HAP-1 (cell line): ENCODE measurements at places on chromosomes 2 and 18.

- peak; percentile 84 for DNase-seq
These were observed 115.1 kb downstream of the DTNB start for GRCh38 chr2:25558262-25558661.

DNA sequence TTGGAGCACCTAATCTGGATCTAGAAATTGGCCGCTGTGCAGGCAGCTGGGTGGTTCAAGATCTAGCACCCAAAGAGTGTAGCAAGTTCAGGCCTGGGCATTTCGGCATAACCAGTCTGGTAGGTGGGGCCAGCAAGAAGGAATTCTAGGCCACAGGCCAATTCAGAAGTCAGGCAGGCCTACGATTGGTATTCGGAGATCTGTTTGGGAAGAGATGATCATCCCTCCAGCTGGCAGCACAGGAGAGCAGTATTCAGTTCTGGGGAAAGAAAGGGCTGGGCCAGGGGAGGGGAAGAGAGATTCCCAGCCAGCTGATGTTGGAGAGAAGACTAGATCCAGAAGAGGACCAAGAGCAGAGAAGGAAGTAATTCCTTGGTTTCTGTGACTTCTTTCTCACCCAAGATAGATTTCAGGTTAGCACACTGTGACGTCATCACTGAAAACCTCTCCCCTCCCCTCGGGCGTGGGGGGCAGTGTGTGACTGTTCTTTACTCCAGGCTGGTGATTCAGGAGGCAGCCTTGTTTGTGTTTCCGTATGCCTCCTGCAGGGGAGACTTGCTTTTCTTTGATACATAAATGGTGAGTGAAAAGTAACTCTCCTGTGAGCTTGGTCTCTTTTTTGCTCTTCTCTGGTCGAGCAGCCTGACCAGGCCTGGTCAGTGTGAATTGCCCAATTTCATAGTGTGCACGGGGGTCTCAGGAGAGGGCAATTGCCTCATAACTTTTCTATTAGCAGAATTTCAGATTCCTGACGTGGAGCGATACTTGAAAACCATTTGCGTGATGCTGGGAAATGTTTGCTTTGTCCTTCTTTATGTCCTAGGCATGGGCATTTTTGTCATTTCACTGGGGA, 61.1 kb downstream of the MEIS1 start:
- DNase-seq: peak; percentile 12

GRCh38 chr2:128053331-128053730, 25.5 kb upstream of the SAP130 start:
- no peak for DNase-seq

GRCh38 chr18:13433685-13434084, 215.1 kb downstream of the LDLRAD4 start:
- DNase-seq: no peak

- no peak for DNase-seq
These were observed 124.0 kb downstream of the MDH1 start for GRCh38 chr2:63712748-63713147.

DNA sequence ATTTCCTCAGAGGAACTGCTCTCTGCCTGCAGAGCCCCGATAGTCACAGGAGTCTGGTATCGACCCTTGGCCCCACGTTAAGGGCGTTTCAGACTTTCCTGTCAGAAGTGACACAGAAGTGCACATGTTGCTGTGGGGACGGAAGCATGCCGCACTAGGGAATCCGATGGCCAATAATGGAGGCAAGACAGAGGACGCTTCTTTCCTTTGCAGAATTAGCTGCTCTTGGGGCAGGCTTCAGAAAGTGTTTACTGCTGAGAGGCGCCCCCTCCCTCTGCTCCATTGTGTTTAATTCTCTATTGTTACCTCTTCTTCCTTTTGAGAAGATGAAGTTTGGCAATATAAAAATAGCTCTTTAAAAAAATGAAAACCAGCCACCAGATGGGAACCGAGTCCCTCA, 118.6 kb upstream of the EML6 start:
- no peak for DNase-seq

DNA sequence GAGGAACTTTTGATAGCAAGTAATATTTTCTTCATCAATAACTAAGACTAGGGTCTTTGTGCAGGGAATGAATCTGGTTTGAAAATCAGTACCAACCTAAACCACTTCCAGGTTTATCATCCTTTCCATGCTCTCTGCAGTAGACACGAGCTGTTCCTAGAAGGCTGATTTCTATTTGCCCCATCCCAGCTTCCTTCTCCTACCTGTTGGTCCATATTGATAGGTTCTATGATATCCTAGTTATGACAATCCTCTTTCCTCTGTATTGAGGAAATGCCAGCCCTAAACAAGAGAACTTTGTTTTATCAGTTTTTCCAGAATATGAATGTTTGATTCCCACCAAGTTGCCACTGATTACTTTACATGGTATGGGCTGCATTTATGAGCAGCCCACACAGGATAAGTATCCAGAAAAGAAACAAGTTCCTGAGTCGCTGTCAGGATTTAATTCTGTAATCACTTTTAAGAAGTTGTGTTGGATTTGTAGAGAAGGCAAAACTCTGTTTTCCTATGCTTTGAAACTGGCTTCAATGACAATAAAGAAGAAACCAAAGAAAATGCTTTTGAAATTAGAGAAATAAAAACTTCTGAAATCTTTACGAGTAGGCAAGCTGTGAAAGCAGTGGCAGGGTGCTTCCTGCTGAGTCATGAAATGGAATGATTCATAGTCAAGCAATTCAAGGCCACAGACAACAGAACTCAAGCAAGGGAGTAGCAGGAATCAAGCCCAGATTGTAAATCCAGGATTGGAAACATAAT, 37.3 kb upstream of the TANK start:
- DNase-seq: no peak

- DNase-seq: no peak
These were observed 110.4 kb upstream of the SCN1A start for GRCh38 chr2:166238176-166238575.

- peak; percentile 43 for DNase-seq
These were observed 74.4 kb downstream of the MEIS1 start for GRCh38 chr2:66509326-66509811.

DNA sequence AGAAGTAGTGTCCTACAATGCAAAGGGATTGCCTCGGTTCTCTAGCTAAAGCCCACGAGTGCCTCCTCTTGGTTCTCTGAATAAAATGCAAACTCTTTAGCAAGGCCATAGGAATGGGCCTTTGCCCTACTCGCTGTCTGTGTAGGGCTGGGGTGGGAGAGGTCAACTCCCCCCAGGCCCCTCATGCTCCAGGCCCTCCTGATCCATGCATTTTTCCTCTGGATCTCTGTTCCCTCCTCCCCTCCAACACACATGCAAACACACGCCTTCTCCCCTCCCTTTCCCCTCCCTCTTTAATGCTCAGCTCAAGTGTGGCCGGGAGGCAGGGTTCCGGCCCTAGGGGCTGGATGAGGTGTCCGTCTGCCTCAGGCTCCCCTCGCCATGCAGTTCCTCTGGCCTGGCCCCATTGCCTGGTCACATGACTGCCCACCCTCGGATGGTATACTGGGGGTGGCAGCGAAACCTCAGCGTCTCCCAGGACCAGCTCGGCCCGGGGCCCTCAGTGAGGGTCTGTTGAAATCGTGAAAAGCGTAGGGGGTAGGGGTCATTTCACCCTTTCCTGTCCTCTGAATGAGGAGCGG, 14.9 kb upstream of the KLF11 start:
- no peak for DNase-seq

GRCh38 chr2:119026890-119027289, 84.9 kb downstream of the MARCO start:
- DNase-seq: no peak

- no peak for DNase-seq
These were observed 394.2 kb downstream of the CDH19 start for GRCh38 chr18:66209656-66210055.

- no peak for DNase-seq
These were observed 72.8 kb downstream of the LPIN1 start for GRCh38 chr2:11819235-11819729.

- no peak for DNase-seq
These were observed 254.0 kb downstream of the MEIS1 start for GRCh38 chr2:66688951-66689350.

- no peak for DNase-seq
These were observed 259.6 kb downstream of the SS18 start for GRCh38 chr18:25830787-25831186.

DNA sequence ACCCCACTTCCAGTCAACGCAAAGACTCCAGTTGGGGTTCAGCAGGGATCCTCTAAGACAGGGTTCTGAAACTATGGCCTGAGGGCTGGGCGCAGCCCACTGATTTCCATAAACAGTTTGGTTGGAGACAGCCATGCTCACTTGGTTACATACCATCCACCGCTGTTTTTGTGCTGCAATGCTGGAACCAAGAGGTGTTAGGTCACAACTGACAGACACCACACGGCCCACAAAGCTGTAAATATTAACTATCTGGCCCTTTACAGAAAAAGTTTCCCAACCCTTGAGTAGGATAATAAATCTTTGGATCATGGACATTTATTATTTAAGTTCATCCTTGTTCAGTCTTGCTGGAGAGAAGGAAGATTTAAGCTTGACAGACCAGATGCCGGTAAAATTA, 8.4 kb upstream of the CD226 start:
- no peak for DNase-seq

- no peak for DNase-seq
These were observed 408.9 kb upstream of the LRATD1 start for GRCh38 chr2:14223576-14223975.

- DNase-seq: peak; percentile 83
These were observed 466.0 kb downstream of the RIT2 start for GRCh38 chr18:42649331-42650035.

- DNase-seq: no peak
These were observed 459.8 kb upstream of the SLC14A2 start for GRCh38 chr18:45155526-45155925.

DNA sequence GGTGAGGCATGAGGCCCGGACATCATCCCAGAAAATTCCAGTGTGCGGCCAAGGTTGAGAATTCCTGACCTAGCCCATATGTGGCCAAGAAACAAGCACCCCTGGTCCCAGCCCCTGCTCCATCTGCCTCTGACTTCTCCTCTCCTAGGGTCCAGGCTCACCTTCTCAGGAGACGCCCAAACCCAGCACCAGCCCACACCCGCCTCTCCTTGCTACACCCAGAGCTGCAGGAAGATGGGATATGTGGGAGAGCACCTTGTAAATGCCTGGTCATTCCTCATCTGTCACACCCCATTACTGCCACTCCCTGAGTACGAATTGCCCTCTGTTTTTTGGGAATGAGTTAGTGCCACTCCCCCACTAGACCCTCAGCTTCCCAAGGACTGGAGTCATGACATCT, 7.3 kb upstream of the ATP6V1B1 start:
- no peak for DNase-seq

- no peak for DNase-seq
These were observed 86.0 kb upstream of the ITGA4 start for GRCh38 chr2:181371195-181371594.

DNA sequence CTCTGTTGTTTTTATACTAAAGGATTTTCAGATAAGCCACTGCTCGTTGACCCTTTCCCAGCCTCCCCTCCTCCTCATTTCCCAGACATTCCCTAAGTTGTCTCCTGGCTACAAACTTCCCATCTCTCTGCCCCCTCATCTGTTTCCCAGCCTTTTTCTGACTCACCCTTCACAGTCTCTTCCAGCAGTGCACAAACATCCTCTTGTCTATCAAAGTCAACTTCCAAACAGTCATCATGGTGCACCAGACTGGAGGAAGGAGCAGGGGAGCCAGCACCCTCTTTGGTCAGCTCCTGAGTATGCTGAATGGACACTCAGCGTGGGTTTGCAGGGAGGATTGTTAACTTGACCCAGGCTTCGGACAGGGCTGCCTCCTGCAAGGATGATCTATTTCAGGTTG, 26.6 kb upstream of the SPRED2 start:
- no peak for DNase-seq

DNA sequence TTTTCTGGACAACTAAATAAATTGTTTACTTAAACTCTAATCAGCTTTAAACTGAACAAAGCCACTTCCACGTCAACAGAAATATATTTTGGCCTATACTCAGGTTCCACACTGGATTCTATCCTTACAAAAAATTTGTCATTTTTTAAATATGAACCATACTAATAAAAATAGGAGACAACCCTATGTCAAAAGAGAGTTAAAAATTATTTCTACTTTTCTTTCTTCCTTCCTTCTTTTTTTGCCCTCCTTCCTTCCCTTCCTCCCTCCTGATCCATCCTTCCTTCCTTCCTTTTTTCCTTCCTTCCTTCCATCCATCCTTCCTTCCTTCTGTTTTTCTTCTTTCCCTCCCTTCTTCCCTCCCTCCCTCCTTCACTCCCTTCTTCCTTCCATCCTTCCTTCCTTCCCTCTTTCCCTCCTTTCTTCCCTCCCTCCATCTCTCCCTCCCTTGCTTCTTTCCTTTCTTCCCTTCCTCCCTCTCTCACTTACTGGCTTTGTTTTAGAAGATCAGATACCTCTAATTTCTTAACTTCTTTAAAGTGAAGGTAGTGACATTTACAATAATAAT, 1444.9 kb downstream of the DPP10 start:
- DNase-seq: no peak

DNA sequence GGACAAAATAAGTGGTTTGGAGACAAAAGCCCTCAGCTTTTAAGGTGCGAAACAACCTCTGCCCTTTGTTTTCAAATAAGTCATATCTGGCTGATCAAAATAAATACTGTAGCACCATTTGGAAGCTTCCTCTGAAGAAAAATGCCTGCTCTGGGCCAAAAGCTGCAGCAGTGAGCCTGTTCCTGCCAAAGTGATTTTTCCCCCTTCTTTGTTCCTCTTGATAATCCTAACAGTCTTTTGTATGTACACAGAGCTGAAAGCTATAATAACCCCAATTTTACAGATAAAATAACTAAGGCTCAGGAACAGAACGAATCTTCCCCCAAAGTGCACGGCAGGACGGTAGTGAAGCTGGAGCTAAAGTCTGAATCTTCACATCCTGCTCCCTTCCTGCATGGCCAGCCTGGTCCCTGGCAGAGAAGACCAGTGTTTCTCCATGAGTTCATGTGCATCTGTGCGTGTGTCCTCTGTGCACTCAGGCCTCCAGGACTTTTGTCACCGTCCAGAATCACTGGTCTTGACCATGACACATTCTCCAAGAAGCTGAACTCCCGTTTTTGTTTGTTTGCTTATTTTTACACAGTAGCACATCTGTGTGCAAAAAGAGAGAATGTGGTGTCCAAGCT, 2114.1 kb upstream of the PIK3C3 start:
- no peak for DNase-seq

- no peak for DNase-seq
These were observed 300.3 kb upstream of the GULP1 start for GRCh38 chr2:187991389-187991788.

GRCh38 chr2:58304843-58305242, 63.7 kb upstream of the FANCL start:
- no peak for DNase-seq

GRCh38 chr2:204008352-204008751, 71.8 kb downstream of the ICOS start:
- no peak for DNase-seq
